ENCODE measurements at places on chromosomes 6 and 20.

- DNase-seq: no peak
Observed at GRCh38 chr20:52105442-52106422, 85.8 kb downstream of the ZFP64 start.

DNA sequence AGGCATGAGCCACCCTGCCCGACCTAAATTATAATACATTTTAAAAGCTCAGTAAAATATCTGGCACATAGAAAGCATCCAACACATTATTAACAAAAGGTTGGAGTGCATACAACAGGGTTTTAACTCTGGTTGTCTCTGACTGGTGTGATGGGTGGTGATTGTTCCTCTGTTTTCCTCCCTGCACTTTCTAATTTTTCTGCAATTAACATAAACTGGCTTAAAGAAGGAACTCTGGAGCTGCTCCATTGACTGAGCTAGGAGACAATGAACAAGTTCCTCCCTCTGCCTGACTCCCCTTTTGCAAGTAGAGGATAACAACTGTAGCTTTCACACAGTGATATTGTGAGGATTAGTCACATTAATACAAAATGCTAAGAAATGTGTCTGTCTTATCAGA is 48.5 kb upstream of the SIRPG start:
- no peak for DNase-seq

GRCh38 chr6:121510568-121511177 is 75.2 kb downstream of the GJA1 start:
- DNase-seq: no peak

- no peak for DNase-seq
Observed at GRCh38 chr6:36668591-36668990, 9.9 kb upstream of the CDKN1A start.

GRCh38 chr20:41249411-41250281 is 67.9 kb downstream of the ZHX3 start:
- no peak for DNase-seq

GRCh38 chr6:79307321-79308036 is 73.0 kb upstream of the HMGN3 start:
- DNase-seq: no peak

DNA sequence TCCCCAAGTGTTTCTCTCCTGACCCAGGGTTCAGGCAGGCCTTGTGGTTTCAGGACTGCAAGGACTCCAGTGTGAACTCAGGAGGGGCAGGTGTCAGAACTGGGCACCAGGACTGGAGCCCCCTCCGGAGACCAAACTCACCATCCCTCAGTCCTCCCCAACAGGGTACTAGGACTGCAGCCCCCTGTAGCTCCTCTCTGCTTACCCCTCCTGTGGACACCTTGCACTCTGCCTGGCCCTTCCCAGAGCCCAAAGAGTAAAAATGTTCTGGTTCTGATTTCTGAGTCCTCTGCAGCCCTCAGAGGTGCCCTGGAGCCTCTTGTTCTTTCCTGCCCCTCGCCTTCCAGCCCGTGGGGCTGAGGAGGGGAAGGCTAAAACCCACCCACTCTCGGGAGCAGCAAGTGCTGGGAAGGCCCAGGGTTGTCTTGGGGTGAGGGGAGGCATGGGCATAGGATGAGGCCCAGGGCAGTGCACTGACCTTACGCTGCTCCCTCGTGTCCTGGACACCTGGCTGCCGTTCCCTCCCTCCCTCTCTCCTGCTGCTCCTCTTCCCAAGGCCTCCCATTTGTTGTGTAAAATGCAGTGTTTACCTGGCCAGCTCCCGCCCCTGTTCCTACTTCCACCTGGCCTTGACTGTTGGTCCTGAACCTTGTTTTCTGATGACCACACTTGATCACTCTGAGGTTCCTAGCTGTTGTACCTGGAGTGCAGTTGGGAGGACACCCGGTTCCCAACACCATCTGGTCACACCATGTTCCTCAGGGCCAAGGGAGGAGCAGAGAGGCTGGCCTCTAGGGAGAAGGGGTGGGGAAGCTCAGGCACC is 9.9 kb downstream of the CNPY3 start:
- no peak for DNase-seq

GRCh38 chr20:62906209-62906608 is 20.1 kb downstream of the DIDO1 start:
- DNase-seq: no peak

DNA sequence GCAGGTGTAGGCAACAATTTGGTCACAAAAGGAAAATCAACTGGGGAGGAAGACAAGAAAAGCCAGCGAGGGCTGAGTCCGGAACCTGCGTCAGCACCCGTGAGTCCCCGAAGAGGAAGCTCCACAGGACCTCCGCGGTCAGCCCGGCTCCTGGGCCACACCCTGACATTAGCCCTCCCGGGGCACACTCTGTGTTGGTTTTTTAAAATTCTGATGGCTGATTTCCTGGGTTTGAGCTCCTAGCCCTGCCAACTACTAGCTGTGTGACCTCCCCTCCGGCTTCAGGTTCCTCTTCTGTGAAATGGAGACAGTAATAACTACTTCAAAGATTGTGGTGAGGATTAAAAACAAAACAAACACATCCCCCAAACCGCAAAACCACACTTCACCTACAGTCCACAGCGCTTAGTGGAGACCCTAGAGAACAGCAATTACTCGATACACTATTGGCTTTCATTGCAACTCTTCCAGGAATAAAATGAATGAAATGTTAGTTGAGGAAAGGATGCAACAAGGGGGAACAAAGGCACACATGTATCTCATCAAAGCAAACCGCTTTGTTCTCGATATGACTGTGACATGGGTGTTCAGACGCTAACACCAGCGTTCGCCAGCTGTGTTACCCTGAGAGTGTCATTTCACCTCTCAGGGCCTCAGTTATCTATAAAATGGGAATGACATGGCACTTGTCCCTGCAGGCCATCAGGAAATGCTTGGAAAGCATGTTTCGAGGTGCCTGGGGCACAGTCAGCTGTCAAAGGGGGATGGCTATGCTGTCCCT is 985 bp downstream of the ZBP1 start:
- DNase-seq: peak; percentile 85

- no peak for DNase-seq
Observed at GRCh38 chr6:10682355-10682988, 11.9 kb downstream of the C6orf52 start.

DNA sequence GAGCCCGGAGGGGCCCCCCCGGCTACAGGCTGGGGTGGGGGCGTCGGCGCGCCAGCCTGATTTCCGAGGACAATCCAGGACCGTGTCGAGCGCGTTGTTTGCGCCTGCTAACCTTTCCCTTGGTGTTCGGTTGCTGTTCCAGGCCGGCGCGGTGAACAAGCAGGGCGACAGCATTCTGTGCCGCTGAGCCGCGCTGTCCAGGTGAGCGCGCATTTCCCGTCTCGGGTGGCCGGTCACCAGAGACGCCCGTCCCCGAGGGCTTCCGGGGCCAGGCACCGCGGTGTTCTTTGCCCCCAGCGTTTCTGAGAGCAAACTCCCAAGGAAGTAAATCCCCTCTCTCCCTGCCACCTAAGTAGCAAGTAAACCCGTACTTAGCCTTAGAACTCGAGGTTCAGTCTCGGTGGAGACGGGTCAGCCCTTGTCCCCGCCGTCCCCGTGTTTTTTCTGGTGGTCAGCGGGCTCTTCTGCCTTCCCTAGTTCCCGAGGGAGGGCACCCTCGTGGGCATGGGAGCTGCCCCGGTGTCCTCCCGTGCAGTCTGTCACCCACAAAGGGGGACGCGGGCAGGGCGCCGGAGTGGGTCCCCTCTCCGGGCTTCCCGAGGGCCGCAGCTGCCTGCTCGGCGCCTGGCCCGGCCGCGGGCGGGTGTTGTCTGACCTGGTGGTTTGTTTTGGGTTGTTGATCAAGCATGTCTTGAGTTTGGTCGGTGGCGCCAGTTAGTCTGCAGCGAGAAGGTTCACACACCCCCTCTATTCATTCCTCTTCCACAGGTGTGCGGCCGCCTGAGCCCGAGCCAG is 1.5 kb downstream of the ID4 start:
- DNase-seq: no peak

GRCh38 chr6:48068278-48069251 is 42.4 kb downstream of the PTCHD4 start:
- DNase-seq: no peak

GRCh38 chr6:299104-299980 is 7.1 kb downstream of the DUSP22 start:
- DNase-seq: no peak

DNA sequence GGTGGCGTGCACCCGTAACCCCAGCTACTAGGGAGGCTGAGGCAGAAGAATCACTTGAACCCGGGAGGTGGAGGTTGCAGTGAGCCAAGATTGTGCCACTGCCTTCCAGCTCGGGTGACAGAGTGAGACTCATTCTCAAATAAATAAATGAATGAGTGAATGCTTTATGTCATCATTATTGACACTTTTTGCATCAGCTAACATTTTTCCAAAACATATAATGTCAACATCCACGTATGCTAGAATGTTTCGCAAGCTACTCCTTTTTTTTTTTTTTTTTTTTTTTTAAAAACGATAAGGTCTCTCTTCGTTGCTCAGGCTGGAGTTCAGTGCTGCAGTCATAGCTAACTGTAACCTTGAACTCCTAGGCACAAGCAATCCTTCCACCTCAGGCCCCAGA is 72.2 kb downstream of the SENP6 start:
- DNase-seq: no peak

DNA sequence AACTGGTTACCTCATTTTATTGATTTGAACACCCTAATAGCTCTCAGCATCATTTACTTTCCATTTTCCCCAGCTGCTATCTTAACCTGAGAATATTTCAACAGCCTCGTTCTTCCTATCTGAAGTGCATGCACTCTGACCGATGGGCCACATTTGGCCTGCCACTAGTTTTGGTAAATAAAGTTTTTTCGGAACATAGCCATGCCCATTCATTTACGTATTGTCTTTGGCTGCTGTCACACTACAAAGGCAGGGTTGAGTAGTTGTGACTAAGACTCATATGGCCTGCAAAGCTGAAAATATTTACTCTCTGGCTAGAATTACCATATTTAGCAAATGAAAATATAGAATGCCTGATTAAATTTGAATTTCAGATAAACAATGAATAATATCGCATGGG is 10.8 kb downstream of the ADGRF4 start:
- DNase-seq: no peak

GRCh38 chr6:15480525-15480924 is 182.3 kb downstream of the DTNBP1 start:
- DNase-seq: no peak

- no peak for DNase-seq
Observed at GRCh38 chr6:89934685-89935366, 40.6 kb downstream of the GJA10 start.

DNA sequence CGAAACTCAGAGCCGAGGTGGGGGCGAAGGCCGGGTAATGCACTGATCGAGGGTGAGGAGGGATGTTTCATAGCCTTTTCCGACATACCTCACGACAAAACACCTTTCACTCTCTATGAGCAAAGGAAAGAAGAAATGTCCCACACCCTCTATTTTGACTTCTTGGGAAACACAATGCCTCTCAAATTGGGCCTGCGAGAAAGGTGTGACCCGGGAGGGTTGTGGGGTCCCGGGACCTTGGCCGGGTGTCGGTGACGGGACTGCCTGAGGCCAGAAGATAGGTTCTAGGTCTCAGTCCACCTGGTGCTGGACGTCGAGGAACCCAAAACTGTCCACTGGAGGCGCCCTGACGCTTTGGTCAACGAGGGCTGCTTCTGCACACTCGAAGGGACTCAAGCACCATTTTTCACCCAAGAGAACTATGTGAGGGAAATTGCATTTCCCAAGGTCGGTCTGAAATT is 41.1 kb upstream of the OSTM1 start:
- DNase-seq: no peak

DNA sequence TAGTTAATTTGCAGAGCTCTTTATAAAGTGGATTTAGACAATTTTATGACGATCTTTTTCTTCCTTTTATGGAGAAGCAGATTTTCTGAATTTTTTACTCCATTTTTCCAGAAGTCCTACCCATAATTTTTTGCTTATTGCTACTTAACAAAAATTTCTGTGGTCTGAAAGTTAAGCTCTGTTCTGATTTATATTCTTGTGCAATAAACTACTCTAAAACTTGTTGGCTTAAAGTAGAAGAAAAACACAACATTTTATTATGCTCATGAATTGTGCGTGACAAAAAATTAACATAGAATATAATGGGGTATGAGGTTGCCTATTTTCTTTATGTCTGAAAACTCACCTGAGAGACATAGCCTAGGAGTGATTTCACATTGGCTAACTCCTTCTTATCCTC is 2.6 kb downstream of the DEFB113 start:
- no peak for DNase-seq

DNA sequence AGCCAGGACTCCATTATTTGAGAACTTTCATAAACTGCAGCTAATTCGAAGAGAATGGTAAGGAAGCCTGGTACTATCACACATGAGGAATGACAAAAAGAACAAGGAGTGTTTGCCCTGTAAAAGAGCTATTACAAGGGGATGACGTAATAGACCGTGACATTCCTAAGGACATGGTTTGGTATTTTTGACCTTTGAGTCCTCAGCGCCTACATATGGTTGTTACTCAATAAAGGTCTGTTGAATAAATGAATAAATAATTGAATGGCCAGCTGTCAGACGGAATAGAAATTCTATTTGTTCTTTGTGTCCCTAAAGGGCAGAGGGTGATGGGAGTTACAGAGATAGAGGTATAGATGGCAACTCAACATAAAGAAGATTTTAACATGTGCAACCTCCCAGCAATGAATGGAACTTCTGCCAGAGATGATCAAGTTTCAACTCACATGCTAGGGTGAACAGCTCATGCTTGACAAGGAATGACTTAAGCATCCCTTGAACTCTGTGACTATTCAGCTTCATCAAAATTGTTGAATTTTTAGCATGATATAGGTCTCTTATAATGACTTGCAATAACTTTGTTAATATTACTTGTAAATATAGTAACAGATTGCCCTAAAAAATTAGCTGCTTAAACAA is 115.4 kb downstream of the TENT5A start:
- no peak for DNase-seq

- no peak for DNase-seq
Observed at GRCh38 chr20:44961011-44961869, 1.0 kb upstream of the TOMM34 start.

- DNase-seq: no peak
Observed at GRCh38 chr20:53859684-53860083, 210.7 kb downstream of the BCAS1 start.

DNA sequence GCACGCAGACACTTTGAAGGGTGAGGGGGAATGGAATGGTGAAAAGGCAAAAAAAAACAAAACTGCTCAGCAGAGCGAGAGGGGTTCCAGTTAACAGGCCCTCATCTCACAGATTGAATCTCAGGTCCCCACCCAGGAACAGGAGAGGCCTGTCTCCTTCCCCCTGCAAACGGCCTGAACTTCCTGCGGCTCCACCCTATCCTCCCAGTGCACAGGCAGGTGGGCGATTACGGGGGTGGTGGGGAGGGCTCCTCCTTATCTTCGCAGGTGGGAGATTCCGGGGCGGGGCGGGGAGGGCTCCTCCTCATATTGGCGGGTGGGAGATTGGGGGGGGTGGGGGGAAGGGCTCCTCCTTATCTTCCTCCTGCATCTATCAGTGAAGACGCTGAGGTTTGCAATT is 129.0 kb downstream of the SOX4 start:
- no peak for DNase-seq

GRCh38 chr20:59647271-59647670 is 42.9 kb downstream of the PHACTR3 start:
- DNase-seq: no peak

- no peak for DNase-seq
Observed at GRCh38 chr20:57071954-57072583, 194.4 kb downstream of the BMP7 start.

All from CD4-positive, alpha-beta T cell treated with Interleukin-17A for 1 hour (primary cell).